ENCODE measurements at places on chromosomes 3 and 15.
A peak's percentile ranks its signal among the peaks of the same experiment; 100 is the strongest.

DNA sequence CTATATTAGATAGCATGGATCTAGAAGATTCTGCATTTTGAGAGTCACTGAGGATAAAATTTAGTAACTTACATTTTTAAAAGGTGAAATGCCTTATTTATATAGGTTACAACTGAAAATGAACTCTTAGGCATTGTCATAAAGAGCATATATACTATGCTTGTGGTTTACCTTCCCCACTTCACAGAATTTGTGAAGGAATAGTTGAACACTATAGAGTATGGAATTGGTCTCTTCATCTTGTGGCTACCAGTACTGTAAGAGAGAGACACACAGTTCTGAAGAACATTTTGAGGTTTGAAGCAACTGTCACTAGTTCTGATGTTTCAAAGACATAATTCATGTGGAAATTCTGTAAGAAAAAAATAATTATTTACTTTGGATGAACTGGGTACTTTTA, 41.7 kb upstream of the FBXL22 start:
- DNase-seq: no peak

GRCh38 chr15:71400294-71400693, 285.0 kb downstream of the THSD4 start:
- no peak for DNase-seq

GRCh38 chr15:56286213-56286612, 42.5 kb upstream of the RFX7 start:
- DNase-seq: peak; percentile 47

DNA sequence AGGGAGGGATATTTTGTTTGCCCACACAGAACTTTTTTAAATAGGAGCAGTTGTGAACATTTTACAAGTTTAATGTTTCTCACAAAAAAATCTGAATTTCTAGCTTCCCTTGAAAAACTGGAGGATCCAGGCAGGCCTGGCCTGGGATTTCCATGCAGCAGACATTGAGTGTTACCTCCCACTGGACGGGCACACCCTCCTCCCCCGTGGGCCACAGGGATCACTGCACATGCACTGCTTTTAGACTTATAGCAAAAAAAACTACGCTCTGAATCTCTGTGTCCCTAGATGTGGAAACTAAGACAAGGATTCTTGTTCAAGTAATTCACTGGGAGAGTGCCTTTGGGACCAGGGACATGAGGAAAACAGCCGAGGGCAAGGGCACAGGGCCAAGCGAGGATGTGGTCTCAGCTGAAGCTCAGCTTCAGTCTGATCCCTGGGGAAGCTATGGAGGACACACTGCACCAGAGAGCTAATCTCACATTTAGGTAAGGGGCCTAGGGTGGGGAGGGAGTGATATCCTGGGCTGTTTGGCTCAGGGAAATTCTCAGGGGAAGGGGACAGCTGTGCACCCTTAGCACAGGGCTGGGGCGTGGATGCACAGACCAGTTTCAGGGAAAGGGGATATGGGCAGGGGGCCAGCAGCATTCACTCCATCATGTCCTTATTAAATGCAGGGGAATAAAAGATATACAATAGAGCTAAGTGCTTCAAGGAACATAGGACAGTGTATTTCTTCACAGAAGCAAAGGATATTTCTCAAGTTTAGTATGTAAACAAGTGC, 46.0 kb downstream of the FSIP1 start:
- no peak for DNase-seq

- DNase-seq: no peak
Observed at GRCh38 chr3:196207159-196207832, 3.9 kb downstream of the ZDHHC19 start.

- no peak for DNase-seq
Observed at GRCh38 chr15:47944637-47945288, 176.0 kb upstream of the SLC24A5 start.
